ENCODE measurements at places on chromosomes 7 and 10.

- no peak for DNase-seq
Observed at GRCh38 chr7:48046458-48046857, 11.1 kb downstream of the C7orf57 start.

DNA sequence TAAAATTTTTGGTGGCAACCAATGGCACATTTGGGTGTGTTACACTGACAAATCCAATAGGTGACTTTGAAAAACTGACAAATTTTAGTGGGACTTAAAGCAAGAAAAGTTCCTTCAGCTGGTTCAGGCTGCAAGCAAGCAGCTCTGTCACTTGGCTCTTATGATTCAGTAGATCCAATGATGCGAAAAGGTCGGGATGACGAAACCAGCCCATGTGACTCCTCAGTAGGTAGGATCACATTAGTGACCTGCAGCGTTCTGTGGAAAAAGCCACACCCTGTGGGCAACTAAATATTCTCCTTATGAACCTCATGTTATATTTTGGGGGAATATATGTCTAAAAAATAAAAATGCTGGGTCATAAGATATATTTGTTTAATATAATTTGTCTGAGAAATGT, 13.3 kb upstream of the TSGA13 start:
- no peak for DNase-seq

GRCh38 chr10:119132521-119133345, 28.8 kb downstream of the DENND10 start:
- DNase-seq: no peak

DNA sequence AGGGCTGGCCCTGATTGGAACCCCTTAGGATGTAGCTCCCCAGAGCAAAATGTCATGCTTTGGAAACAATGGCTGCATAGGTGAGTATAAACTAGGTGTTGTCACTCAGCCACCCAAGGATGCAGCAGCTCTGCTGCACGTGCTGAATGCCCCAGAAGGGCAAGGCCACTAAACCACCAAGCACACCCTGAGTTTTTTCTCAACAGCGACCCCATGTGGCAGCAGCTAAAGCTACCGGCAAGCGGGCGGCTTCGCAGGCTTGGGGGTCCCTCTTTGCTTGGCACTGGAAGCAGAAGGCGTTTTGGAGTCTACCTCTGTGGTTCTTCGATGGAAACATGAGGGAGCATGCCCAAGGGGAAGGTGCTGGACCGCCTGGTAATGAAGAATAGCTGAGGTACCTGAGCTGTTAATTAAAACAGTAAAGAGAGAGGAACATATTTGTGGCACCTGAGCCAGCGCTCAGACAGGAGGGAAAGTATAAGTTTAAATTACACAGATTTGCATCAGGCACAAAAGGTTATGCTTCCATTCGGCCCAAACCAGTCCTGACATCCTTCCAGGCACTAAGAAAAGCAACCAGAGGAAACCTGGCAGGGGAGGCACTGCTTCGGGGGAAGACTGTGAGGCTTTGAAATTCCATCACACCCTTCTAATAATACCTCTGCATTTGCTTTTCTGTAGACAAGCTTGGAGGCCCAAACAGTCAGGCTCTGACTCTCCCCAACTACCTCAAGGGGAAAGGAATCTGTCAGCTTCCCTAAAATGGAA, 152.1 kb downstream of the GFRA1 start:
- DNase-seq: no peak

DNA sequence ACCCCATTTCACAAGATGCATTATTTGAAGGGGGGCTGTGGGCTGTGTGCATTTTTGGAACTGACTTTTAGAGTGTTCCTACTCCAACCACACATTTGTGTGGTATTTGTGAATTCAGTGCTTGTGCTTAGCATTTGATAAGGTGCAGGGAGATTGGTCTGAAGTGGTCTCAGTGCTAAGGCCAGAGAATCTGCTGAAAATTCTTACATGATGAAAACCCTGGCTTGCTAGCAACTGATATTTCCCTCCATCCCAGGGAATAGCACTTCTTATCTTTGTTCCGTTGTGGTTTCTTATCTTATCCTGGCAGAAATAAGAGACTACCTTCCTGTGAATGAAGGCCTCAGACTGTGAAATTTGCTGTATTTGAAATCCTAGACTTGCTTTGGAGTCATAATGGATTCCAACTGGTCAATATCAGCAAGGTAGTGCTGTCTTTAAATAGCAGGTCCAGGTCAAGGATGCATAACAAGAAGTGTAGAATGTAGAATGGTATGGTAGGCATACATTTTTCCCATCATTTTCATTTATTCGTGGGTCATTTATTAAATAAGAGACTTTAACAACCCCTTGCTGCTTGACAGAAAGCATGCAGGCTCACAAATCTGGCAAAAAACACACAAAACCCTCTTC, 986.9 kb downstream of the REEP3 start:
- no peak for DNase-seq

- no peak for DNase-seq
Observed at GRCh38 chr10:22460101-22460500, 114.8 kb downstream of the SPAG6 start.

GRCh38 chr7:31093282-31093681, 41.2 kb downstream of the ADCYAP1R1 start:
- DNase-seq: peak; percentile 2

GRCh38 chr10:78749898-78750297, 318.9 kb upstream of the ZMIZ1 start:
- no peak for DNase-seq

GRCh38 chr7:21089653-21090052, 303.0 kb upstream of the SP8 start:
- no peak for DNase-seq

DNA sequence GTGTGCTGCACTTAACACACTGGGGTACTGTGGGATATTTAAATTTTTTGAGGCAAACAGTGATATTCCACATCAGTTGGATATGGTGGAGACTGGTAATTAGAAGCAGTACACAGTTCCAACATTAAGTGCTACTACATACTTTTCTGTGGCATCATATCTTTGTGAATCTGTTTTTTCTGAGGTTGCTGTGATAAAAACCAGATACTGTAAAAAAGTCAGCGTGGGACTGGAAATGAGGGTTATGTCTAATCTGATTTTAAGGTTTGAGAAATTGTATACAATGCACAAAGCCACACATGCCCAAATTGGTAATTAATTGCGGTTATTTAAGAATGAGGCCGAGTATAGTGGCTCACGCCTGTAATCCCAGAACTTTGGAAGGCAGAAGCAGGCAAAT, 41.2 kb downstream of the TBC1D12 start:
- DNase-seq: no peak

- peak; percentile 73 for DNase-seq
Observed at GRCh38 chr7:105387508-105388355, 989 bp downstream of the SRPK2 start.

- no peak for DNase-seq
Observed at GRCh38 chr7:129202058-129202777, 13.8 kb downstream of the SMO start.

- no peak for DNase-seq
Observed at GRCh38 chr10:90642136-90642535, 215.7 kb downstream of the HTR7 start.

- DNase-seq: peak; percentile 71
Observed at GRCh38 chr7:131502810-131503508, 53.5 kb downstream of the PODXL start.

DNA sequence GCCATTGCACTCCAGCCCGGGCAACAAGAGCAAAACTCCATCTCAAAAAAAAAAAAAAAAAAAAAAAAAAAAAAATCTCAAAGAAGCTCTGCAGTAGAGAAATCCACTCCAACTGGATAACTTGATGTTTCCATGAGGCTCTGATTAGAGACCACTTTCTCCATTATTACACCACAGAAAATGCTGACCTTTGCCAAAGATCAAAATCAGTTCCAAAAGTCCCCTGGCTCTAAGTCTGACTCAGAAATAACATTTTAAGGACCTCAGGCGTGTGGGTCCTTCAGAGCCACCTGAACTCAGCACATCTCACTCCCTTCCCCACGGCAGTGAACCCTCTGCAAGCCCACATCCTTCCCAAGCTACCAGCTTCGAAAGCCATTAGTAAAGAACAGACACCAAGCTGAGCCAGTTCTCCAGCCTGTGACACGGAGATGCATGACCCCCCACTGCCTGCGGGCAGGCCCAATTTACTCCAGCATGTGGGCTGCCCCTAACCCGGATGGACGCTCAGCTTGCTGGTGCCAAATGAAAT, 13.8 kb upstream of the TMEM120A start:
- DNase-seq: no peak

- DNase-seq: no peak
Observed at GRCh38 chr7:10860516-10860915, 113.2 kb upstream of the PHF14 start.

DNA sequence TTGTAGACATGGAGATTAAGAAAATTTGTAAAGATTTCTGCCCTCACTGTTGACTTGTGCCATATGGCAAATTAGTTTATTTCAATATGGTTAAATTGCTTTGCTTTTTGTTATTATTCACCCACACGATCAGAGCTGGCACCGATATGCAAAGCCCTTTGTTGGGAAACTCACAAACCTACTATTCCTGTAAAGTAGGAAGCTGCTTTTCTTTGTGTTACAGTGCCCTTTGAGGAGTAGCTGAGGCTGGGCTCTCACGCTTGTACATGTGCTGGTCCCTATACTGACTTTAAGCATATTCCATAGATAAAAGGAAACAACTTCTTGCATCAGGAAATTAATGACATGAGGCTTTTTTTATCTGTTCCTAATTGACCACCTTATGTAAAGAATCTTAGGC, 17.6 kb upstream of the AOAH start:
- DNase-seq: no peak

DNA sequence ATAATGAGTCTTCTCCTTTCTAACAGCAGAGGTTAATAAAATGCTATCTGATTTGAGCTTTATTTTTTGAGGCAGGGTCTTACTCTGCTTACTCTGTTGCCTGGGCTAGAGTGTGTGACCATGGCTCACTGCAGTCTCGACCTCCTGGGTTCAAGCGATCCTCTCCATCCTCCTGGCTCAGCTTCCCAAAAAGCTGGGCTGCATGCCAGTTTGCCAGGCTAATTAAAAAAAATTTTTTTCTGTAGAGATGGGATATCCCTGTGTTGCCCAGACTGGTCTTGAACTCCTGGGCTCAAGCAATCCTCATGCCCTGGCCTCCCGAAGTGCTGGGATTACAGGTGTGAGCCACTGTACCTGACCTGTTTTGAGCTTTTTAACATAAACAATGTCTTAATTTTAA, 56.7 kb downstream of the SCD start:
- DNase-seq: no peak

DNA sequence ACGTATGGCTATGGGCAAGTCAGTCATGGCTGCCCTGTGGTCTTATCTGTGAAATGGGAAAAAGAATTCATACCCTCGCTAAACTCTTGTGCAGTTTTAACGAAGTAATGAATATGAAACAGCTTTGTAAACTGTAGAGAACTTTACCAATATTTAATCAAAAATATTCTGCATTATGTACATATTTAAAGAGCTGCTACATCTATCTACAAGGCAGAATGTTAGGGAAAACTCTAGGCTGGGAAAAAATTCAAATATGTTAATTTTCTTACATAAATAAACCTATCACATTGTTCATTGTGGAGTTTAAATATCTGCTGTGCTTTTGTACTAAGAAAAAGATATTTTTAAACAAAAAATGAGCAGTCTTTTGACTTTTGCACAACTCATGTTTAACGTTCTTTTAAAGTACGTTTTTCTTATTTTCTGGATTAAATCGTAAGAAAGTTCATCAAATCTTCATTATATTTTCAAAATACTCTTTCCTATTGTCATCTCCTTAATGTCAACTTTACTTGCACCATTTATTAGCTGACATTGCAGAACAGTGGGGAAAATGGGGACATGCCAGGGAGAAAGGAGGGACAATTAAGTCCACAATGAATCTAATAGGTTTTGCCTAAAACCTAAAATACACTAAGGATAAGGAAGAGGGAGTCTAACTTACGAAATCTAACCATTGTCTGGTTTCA, 57.5 kb downstream of the ICA1 start:
- DNase-seq: no peak

GRCh38 chr10:75070476-75070875, 41.0 kb upstream of the SAMD8 start:
- no peak for DNase-seq

DNA sequence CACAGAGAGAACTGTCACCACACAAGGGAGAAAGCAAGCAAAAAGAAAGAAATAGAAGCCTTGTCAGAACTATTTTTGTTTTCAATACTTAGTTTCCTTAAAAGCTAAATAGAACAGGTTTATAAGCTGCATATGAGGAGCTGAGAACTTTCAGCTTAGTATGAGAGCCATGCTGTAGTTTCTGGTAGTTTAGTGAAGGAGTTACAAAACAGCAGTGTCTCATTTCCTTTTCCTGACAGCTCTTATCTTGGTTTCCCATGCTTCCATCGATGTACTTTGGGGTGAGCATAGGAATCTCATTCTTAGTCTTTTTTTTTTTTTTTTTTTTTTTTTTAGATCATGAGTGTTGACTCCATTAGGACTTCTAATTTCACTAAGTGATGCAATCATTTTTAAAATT, 8.6 kb upstream of the CHRM2 start:
- no peak for DNase-seq

- DNase-seq: no peak
Observed at GRCh38 chr7:33262476-33262875, 133.1 kb downstream of the BBS9 start.

- DNase-seq: no peak
Observed at GRCh38 chr7:107472116-107472515, 2.3 kb downstream of the GPR22 start.

- DNase-seq: no peak
Observed at GRCh38 chr10:92126100-92126650, 164.7 kb downstream of the CPEB3 start.

- no peak for DNase-seq
Observed at GRCh38 chr10:75660823-75661222, 229.4 kb downstream of the LRMDA start.

GRCh38 chr10:32489158-32489557, 43.2 kb downstream of the CCDC7 start:
- DNase-seq: no peak

- no peak for DNase-seq
Observed at GRCh38 chr7:86733783-86734182, 90.1 kb downstream of the GRM3 start.

DNA sequence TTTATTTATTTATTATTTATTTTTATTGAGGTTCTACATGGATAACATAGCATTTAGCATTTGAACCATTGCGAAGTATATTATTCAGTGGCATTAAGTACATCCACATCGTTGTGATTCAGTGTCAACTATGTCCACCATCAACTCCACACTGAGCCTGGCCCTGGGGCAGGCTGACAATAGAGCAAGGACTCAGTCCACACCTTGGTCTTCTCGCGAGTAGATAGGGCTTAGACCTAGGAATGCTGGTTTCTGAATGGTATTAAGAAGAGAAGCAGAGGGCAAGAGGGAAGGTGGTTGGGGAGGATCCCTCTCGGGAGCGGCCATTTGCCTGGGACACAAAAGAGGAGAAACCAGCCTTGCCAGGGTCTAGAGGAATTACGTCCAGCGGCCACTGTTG, 599.2 kb upstream of the MGMT start:
- peak; percentile 6 for DNase-seq

DNA sequence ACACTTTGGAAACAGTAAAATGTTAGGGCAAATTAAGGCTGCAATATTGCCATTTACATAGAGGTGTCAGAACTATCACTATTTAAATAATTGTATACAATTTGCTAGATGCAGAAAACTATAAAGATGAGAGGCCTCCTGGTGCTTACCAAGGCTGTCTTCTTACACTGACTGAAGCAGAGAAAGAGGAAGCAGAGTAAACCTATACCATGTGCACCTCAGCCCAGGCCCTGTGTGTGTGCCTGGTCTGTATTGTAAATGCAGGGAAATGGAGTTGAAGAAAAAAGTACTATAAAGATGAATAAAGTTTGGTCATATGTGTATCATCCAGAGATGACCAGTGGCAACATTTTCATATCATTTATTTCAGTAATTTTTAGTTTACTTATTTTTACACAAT, 29.2 kb downstream of the ELMO1 start:
- no peak for DNase-seq

All from right hindlimb (tissue), 1 donor.